ENCODE measurements at places on chromosomes 7 and 10.

DNA sequence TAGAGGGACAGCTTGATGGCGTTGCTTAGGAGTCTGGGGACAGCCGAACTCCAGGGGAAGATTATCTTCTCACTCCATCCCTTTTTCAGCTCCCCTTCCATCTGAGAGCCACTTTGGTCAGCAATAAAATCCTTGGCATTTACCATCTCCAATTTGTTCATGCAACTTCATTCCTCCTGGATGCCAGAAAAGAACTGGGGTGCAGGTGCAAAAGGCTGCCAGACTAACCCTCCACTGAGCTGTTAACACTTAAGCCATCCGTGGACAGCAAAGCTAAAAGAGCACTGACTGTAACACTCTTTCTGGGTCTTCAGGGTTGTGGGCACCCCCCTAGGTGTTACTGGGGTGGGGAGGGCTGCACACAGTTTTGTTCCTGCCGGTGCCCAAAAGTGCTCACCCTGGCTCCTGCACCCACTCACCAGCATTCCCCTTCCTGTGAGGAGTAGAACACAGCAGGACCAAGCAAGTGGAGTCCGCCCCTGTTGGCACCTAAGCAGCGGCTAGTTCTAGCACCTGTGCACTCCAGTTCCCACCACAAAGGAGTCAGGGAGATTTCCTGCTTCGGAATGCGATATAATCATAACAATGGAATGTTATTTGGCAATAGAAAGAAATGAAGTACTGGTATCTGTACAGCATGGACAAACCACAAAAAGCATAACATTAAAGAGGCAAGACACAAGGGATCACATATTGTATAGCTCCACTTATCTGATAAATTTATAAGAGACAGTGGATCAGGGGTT lies 95.1 kb downstream of the NPY start:
- DNase-seq = no peak

- DNase-seq = no peak
Measured at GRCh38 chr7:82249979-82250378, 193.6 kb downstream of the CACNA2D1 start.

GRCh38 chr7:157436763-157437480 lies 100.1 kb downstream of the DNAJB6 start:
- no peak for DNase-seq

- no peak for DNase-seq
Measured at GRCh38 chr10:82267960-82268359, 393.0 kb downstream of the NRG3 start.

DNA sequence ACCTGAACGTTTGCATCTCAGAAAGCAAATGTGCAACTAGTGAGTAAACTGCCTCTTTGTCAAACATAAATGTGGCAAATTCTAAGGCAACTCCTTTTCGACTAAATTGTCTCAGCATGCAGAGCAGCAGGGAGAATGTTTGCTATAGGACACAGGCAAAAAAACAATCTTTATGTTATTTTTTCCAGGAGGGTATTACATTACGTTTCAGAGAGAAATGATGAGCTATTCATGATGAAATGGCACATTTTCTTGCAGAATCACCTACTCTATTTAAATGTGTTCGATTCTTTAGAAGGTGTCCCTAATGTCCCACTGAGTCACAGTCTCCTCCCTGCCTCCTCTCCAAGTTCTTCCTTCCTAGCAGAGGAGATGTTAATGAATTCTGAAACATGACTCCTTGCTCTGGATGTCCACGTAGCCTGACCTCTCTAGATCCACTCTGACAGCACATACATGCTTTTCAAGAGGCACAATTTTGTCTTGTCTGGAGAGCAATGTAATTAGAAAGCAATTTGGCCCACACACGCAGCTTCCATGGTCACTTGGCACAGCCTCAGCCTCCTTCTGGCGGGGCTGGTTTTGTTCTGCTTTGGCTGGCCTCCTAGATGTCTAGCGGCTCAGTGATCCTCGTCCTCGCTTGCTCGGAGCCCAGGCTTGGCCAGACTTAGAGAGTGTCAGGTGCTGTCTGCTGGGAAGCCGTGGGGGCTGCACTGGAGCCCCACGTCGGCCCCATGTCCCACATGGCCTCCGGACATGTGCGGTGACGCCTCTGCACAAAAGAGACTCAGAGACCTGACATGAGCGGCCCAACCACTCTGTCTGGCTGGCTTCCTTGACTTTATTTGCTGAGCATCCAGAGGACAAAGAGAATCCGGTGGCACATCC lies 125.7 kb upstream of the ZNF438 start:
- peak; percentile 24 for DNase-seq

GRCh38 chr7:92648067-92648466 lies 57.9 kb upstream of the FAM133B start:
- no peak for DNase-seq

DNA sequence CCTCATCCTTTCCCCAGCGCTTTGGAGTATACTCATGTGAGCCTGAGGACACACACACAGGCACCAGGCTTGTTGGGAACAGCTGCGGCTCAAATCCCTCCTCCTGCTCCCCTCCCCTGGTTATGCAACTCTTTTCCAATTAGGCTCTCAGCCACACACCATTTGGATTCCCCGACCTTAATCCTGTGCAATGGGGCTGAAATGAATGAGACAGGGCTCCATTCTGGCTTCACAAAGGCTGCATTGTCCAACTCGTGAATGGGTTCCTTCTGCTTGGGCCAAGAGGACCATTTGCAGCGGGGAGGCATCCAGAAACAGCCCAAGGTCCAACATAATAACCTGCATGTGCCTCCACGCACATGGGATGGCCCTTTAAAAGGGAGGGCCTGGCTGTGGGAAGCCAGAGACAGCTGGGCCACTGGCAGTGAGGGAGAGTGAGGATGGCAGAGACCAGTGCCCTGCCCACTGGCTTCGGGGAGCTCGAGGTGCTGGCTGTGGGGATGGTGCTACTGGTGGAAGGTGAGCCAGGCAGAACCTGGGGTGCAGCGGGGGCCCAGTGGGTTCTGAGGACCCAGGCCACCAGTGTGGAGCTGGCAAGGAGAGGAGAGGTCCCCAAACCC lies at the start of gene RGR:
TSS of gene RGR (plus strand) at position 403 of the 620 bp plus-strand sequence. CDS start at position 441, 38 bp downstream.
- no peak for DNase-seq

GRCh38 chr10:71696628-71697326 lies 22.8 kb downstream of the C10orf105 start:
- DNase-seq = peak; percentile 92

GRCh38 chr10:59093461-59093860 lies 83.0 kb upstream of the PHYHIPL start:
- DNase-seq = no peak

DNA sequence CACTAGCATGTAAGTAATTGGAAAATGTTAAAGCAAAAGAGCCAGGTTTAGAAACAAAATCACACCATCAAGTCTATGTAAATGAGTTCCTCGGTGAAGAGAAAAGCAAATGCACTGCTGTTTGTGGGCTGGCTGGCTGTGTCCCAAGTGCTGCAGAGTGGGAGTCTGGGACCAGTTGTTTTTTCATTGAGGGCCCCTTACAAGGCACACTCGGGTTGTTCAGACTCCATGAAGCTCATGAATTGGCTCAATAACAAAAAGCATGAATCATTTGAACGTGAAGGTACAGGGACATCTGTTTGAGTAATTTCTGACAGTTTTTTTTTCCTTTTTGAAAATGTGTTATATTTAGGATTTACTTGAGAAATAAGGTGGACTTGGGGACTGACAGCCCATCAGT lies 28.0 kb downstream of the GRK5 start:
- no peak for DNase-seq

GRCh38 chr10:131689016-131689415 lies 211.8 kb upstream of the PPP2R2D start:
- DNase-seq = peak; percentile 44

DNA sequence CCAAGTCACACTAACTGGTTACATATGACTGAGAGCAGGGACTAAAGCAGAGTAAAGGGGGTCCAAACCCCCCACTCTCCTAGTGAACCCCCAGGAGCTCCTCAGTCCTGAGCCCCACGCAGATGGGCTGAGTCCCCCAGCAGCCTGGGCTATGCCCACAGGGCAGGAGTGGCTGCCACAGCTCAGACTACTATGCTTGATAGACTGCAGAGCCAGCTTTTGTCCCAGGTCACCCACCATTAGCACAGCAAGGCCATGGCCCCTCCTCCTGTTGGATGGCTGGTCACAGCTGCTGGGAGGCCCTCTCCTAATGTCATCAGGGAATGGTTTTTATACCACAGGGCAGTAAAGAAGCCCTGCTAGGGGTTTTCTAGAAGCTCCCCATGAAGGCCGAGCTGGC lies 46.3 kb upstream of the FGFR2 start:
- DNase-seq = peak; percentile 35

- no peak for DNase-seq
Measured at GRCh38 chr7:22732556-22733126, 5.6 kb downstream of the IL6 start.

DNA sequence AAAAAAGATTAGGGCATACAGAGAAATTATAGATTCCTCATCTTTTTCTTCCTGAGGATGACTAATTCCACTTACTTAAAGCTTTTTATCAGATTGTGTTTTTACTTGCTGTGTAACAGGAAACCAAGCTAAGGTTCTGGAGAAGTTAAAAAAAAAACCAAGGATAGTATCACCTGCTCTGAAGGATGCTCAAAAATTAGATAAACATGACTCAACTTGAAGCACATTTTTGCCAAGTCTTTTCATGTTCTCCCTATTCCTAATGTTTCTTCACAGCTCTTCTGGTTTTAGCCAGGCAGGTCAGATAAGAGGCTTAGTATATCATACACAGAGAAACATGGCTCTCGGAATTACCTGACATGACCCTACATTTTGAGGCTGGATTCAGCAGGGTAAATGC lies 90.3 kb downstream of the CPEB3 start:
- no peak for DNase-seq

DNA sequence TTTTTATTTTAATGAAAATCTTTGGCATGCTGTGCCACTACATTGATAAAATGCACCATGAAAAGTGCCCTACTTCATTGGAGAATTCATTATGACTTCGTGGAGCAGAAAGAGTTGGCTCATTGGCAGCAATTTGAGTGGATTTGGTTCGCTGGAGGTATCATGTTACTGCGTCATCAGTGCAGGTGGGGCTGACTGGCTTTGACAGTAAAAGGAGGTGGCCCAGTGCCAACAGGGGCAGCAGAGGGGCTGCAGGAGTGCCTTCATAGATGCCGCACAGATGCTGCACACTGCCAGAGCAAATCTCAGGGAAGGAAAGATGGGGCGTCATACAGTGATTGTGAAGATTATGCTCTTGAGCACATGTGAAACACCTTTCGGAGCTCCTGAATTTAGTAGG lies 22.2 kb downstream of the FZD1 start:
- DNase-seq = no peak

- DNase-seq = no peak
Measured at GRCh38 chr7:27386581-27386980, 144.0 kb downstream of the EVX1 start.

DNA sequence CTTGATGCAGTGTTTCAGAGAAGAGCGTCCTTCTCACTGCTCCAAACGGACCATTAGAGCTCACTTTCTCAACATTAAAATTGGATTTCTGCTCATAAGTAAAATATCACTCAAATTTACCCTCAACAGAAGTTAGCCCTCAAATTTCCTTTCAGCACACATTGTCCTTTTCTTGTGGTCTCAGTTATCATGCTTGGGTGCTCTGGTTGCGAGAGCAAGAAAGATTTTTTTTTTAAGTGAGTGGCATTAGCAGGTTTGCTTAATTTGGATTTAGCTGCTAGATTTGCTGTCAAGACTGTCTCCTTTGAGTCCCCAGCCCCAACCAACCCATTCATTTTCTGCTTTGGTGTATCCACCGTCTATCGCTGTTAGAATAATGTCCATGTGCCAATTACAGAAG lies 2.6 kb upstream of the CH25H start:
- DNase-seq = no peak
